ENCODE measurements at places on chromosomes 2 and 18. TPM values are rescaled to one million over a fixed set of nuclear protein-coding genes. Genes with fewer than 3 reads are reported as not detected.

TMEM169 gene
- total RNA-seq, result 0.04 TPM

PKDCC gene
- 1.3 TPM for total RNA-seq

MREG gene
- 3.8 TPM for total RNA-seq

CD302 gene
- 0.07 TPM for total RNA-seq

ALLC gene
- not detected for total RNA-seq

All from K562 (cell line).